ENCODE measurements at places on chromosomes 3 and 15.
A peak's percentile ranks its signal among the peaks of the same experiment; 100 is the strongest.

- DNase-seq = no peak
Measured at GRCh38 chr3:30614943-30615342, 8.5 kb downstream of the TGFBR2 start.

GRCh38 chr3:51691021-51691420 lies 15.8 kb upstream of the GRM2 start:
- DNase-seq = no peak

- no peak for DNase-seq
Measured at GRCh38 chr3:35673017-35673416, 33.7 kb downstream of the ARPP21 start.

DNA sequence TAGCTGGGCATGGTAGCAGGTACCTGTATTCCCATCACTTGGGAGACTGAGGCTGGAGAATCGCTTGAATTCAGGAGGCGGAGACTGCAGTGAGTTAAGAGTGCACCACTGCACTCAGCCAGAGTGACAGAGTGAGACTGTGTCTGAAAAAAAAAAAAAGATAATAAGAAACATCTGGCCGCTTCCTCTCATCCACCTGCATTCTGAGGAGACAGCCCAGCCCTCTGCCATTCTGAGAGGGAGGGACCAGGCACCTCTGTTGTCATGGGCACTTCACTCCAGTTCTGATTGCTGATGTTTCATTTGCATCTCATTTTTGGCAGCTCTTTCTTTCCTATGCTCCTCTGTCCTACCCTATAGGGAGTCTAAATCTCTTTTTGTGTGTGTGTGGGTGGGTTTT lies 36.4 kb upstream of the GSK3B start:
- no peak for DNase-seq

DNA sequence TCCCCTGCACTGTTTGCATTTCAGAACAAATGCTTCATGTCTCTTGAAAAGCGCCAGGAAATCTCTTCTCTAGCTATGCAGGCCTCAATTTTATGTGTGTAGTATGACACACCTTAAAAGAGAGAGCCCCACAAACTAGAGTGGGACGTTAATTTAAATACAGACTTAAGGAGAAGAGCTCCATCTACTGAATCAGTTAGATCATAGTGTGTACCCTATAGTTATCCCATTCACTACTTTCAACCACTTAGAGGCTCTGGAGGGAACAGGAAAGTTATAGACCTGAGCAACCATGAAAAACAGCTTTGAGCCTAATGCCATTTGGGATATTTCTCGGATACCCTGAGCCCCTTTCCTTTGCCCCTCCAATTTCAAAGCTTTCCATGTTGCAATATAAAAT lies 153.7 kb downstream of the TIGIT start:
- DNase-seq = peak; percentile 41

DNA sequence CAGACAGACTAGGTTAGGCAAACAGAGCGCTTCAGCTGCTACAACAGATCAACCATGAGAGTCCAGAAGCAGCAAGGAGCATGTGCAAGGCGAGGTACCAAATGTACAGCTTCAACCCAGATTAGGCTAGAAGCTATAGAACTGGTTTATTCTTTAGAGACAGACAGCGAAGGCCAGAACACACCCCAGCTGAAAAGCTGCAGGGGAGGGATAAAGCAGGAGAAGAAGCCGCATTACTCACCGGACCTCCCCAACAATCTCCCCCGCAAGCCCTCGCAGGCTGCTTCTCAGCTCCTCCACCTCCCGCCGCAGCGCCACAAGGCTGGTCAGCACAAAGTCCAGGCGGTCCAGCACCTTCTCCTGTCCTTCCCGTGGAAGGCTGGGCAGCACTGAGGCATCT lies 3.3 kb downstream of the RMDN3 start:
- no peak for DNase-seq

DNA sequence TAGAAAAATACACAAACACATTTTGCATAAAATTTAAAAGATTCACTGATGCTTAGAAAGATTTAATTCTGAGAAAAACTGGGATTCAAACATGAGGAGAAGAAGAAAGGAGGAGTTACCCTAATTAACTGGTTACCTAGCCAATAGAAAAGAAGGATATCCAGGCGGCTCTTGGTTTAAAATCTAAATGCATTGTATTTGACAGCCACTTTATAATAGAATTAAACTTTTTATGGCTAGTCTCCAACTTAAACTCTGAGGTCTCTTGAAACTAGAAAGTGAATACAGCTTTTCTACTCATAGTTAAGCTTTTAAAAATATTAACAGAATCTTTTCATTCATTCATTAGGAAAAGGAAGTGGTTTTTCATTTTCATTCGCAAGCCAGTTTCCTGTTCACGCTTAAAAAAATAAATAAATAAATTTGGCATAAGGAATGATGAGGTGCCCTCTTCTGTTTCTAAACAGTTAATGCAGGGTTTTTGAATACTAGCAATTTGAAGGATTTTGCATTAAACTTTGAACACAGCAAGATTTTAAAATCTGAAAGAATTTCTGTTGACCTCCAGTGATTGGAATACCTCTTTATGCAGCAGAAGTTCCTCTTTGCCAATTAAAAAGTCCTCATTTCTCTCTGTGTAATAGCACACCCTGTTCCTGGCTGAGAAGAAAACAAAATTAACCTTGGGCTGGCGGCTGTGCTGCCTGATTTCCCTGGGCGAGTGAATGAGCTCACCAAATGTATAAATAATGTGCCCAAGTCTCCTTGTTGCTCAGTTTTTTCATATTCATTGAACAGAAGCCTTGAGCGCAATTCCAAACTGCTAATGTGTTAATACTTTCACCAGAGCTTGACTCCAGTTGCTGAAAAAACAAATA lies 105.1 kb downstream of the ZMAT3 start:
- peak; percentile 65 for DNase-seq
